ENCODE measurements at places on chromosomes 16 and 17.

DNA sequence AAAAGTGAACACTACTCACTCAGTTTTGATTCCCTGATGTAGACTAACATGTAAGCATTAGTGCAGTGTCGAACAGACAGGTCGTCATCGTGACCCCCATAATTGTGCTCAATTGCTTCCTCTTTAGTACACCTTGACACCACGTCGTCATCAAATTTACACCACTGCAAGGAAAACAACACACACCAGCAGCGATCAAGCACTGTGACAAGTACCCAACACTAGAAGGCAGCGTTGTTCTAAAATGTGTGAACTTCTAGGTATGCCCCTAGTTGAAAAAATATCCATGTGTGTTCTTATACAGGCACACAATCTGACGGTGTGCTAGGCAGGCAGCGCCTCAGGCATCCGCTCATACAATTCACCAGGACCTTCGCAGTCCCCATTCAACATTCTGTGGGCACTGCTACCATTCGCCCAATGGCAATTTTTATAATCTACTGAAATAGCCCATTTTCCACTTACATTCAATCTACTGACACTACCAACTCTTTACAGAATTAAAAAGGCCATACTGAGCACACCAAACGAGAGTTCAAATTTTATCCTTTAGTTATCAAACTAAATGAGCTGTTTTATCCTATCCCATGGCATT is 23.1 kb downstream of the LITAFD start:
- DNase-seq = no peak

GRCh38 chr17:6525141-6525540 is 31.2 kb downstream of the PITPNM3 start:
- no peak for DNase-seq

DNA sequence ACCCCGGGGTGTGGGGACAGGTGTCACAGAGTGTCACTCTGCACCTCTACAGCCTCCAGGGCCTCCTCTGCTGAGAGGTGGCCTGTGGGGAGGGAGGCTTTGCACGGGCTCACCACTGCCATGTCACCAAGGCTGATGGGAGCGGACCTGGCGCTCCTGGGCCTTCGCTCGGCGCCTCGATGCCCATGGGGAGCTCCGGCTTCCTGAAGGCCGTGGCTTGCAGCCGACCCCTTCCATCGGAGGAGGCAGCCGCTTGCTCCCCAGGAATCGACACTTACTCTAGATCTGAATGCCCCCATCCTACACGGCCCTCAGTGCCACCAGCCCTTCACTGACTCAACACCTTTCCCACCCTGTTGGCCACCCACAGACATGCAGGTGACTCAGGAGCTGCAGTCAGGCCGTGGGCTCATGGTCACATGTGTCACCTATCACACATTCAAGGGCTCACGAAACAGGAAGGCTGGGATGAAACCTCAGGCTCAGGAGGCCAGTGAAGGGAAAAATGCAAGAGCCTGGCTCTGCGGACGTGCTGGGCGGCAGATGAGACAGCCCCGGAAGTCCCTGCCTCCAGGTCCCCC is 11.9 kb downstream of the LGALS3BP start:
- no peak for DNase-seq

DNA sequence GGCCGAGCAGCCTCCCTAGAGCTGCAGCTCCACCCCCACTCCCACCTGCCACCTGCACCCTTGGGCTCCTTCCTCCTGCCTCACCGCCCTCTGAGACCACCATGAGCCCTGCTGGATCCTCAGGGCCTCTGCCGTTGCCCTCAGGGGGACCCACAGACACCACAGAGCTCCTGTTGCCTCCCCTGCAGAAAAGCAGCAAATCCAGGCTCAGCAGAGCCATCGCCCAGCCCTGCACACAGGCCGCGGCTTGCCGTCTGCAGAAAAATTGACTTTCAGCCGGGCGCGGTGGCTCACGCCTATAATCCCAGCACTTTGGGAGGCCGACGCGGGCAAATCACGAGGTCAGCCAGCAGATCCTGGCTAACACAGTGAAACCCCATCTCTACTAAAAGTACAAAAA is 7.0 kb upstream of the PPP1R27 start:
- DNase-seq = no peak

DNA sequence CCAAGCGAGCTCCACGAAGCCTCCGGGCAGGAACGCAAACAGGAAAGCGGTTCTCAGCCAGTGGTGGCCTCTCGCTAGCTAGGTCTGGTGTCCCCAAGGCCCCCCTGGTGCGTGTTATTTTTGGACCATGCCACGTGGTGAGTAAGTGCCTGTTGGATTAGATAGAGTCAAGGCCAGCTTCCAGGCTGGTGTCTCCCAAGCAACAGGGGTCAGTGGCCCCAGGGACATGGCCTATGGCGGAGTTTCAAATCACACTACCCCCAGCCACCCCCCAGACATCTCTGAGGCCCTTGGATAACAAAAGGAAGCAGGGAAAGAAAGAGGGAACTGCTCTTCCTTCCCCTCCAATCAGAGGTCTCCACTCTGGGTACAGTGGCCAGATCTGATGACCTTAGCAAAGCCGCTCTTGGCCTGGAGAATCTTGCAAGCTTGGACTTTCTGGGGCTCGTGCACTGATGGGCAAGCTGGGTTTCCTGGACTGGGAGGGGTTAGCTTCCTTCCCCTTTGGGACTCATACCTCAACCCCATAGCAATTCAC is 58.2 kb downstream of the MAF start:
- DNase-seq = no peak

- DNase-seq = no peak
Observed at GRCh38 chr17:18921912-18922451, 30.0 kb upstream of the SLC5A10 start.

DNA sequence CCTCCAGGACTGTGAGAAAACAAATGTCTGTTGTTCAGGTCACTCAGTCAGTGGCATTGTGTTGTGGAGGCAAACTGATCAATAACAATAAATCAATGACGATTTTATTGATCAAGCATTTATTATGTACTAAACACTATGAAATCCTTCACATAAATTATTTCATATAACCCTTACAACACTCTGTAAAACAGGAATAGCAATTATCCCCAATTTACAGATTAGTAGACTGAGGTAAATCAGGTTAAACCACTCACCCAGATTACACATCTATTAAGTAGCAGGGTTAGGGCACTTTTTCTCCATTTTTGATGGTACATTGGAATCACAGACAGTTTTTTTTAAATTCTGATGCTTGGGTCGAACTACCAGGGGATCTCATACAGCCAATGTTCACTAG is 372.8 kb upstream of the MAF start:
- no peak for DNase-seq

DNA sequence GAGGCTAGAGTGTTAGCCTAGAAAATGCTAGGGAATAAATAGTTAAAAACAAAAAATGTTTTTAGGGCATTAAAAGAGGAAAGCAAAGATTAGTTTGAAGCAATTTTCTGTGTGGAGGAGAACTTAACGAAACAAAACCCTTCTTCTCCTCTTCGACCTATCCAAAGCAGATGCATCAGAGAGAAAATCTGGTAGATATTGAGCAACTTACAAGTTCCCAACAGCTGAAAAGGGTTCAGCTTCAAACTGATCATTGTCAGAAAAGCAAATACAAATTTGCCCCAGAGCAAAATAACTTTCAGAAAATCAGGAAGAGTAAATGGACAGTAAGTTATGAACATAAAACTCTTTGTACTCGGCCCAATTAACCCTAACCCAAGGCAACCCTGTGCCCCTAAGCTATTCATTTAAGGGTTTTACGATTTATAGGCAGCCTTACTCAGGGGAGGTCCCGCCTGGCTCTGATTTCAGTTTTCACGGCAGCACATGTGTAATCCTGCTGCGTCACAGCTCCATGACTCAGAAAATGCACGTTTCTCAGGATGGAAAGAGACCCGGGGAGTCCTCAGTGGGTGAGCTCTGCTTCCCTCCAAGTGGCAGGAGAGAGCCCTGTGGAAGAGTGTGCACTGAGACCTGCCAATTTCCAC is 405.7 kb upstream of the SALL1 start:
- DNase-seq = no peak

DNA sequence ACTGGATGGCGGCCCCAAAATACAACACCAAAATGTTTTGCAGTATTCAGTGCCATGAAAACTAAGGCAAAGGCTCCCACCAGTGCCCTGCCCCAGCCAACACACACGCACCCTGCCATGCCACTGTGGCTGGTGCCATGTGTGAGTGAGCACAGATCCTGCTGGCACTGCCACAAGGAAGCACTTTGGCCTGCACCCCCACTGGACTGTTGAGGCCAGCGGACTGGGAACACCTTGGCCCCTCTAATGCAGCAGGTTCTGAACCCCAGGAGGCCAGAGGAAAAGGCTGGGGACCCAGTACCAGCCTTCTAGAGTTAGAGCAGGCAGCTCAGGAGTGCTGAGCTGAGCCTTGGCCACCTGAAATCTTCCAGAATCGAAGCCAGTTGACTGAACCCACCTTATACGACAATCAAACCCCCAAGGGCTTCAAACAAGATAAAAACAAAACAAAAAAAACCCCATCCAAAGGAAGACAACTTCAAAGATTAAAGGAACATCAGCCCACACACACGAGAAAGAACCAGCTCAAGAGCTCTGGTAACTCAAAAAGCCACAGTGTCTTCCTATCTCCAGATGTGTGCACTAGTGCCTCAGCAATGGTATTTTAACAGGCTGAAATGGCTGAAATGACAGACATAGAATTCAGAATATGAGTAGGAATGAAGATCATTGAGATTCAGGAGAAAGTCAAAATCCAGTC is 21.5 kb downstream of the NLRP1 start:
- no peak for DNase-seq

GRCh38 chr17:27471321-27472269 is 15.3 kb downstream of the KSR1 start:
- DNase-seq = peak; percentile 72

GRCh38 chr16:119835-120491 is 18.5 kb downstream of the NPRL3 start:
- no peak for DNase-seq

DNA sequence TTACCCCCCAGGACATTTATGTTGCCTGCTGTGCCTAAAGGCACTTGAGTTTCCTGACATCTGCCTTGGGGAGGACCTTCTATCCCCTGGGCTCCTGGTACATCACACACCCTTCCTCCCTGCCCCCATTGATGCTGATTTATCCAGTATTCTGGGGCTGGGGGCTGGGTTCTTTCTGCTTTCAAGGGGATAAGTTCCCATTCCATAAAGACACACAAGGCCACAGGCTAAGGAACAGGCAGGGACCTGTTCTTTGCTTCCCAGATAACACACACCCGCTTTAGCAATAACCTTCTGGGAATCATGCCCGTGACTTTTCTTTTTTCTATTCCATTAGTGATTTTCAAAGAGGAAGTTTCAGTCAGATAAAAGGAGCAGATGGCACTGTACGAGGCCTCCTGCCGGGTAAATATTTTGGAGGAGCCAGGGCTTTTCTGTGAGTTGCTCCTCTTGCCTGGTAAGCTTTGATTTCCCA is 30.6 kb downstream of the CHD9 start:
- DNase-seq = no peak

DNA sequence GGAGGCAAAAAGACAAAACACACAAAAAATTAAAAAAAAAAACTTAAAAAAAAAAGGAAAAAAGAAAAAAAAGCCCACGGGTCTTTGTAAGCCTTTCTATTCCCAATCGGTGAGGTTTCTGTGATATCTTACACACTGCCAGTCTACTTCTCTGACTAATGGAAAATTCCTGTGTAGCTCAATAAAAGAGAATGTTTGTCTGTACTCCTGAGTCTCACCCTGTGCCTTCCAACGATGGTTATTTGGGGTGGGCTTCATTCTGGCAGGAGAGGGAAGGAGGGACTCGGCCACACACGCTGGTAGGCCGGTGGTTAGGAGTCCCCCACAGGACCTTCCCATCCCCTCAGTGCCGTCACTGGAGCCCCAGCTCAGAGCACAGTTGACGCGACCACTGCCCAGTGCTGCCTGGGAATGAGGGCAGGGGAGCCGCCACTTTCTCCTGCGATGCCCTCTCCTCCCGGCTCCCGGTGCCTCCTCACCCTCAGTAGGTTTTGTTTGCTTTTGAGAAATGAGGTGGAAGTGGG is 68.0 kb downstream of the AMFR start:
- no peak for DNase-seq

GRCh38 chr16:59213952-59214351 is 479.8 kb upstream of the GOT2 start:
- no peak for DNase-seq

- DNase-seq = no peak
Observed at GRCh38 chr17:61467416-61468262, 15.4 kb downstream of the TBX4 start.

GRCh38 chr16:85253084-85253941 is 141.0 kb upstream of the CIBAR2 start:
- peak; percentile 60 for DNase-seq

DNA sequence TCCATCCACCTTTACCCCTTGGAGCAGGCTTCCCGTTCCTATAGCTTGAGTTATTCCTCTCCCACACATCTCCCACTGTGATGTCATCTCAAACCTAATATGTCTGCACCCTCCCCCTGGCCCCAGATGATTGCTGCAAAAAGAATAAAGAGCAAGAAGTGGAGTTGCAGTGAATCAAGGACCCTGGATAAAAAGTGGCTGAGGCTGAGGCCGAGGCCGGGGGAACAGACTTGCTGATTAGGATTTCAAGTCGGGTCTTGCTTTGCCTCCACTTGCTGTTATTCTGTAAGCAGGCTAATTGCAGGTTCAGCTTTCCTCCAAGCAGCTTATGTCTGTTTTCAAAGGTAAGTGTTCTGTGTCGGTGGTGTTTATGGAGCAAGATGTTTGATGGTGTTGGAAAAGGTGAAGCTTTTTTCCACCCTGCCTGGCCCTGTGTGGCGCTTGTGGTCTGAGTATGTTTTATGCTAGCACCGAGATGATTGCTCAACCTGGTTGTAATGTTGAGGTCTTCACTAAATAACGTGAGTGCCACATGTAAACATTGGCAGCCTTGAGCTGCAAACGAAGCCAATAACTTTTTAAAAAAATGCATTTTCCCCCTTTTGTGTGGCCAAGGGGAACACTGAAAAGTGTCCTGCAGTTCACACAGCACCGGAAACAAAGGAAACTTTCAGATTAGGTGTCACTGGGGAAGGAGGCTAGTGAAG is 15.4 kb downstream of the HS3ST3B1 start:
- no peak for DNase-seq

- DNase-seq = no peak
Observed at GRCh38 chr17:80725517-80725916, 180.9 kb downstream of the RPTOR start.

GRCh38 chr17:34961093-34961911 is at the start of the genes CCT6B and ZNF830:
CCT6B (minus strand) TSS chr17:34961460; CDS start chr17:34961393, 67 bp downstream.
ZNF830 (plus strand) TSS chr17:34961540; CDS start chr17:34961567, 27 bp downstream.
- DNase-seq = peak; percentile 73

DNA sequence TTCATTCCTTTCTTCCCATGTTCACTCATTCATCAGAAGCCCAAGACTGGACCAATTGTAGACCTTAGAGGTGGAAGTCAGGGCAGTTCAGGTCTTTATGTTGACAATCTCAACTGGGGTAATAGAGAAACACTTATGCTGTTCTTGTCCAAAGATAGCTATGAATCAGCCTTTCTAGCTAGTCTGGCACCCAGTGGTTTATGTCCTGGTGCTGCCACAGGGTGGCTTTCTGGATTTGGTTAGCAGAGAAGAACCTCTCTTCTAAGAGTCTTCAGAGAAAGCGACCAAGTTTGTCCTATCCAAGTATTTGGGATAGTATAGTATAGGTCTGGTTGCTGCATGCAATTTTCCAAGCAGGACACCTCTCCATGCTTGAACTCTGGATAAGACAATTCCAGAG is 83.3 kb downstream of the NOG start:
- DNase-seq = no peak

Data from stimulated activated CD8-positive, alpha-beta memory T cell treated with anti-CD3 and anti-CD28 coated beads, Interleukin-2, amount 100 ng/mL, for 48 hours (primary cell).